ENCODE measurements at places on chromosomes 5 and 9. TPM values are rescaled to one million over a fixed set of nuclear protein-coding genes. Genes with fewer than 3 reads are reported as not detected.

DNA sequence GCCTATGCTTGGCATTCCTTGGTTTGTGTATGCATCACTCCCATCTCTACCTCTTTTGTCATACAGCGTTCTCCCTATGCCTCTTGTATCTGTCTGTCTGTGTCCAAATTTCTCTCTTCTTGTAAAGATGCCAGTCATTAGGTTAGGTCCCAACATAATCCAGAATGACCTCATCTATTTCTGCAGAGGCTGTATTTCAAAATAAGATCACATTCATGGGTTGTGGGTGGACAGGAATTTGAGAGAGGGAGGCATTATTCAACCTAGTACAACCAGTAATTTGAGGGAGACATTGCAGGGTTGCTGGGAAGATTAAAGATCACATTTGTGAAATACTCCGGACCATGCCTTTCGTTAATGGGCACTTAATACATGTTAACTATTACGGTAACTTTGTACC, 155.0 kb downstream of the MAN2A1 start:
- DNase-seq = no peak

GRCh38 chr9:94084314-94084713, at the start of gene PTPDC1:
TSS of gene PTPDC1 (plus strand) at chr9:94084464. CDS start at chr9:94084531, 67 bp downstream.
- DNase-seq = no peak

DNA sequence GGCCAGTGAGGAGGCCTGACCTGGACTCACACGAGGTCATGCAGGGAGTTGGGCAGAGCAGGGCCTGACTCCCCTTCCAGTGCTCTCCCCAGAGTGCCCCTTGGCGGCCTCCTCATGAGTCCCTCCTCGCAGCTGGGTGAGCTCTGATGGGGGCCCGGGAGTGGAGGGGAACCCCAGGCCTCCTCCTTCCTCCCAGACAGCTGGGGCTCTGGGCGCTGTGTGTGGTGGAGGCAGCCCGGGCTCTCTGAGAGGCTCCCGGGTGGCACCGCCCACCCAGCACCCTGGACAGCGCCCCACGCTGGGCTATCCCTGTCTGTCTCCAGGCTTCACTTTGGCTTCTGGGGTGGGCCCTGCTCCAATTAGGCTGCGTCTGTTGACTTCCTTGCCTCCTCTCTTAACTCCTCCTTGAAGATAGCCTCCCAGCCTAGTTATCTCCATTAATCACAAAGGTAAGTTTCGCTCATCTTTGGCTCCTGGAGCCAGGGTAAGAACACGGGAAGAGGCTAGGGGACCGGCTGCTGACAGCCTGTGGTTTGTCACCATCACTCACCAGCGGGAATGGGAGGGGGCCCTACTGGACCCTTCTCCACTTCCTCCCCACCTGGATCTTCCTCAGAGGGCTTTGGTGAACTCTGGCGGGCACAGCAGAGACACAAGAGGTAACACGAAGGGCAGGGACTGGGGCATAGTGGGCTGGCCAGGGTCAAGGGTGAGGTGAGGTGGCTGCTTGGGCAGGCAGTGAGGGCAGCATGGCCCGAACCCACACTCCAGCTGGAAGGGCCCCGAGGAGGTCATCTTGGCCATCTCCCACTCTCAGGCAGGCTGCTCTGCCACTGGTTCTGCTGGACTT, 13.1 kb downstream of the PSD2 start:
- peak; percentile 36 for DNase-seq

DNA sequence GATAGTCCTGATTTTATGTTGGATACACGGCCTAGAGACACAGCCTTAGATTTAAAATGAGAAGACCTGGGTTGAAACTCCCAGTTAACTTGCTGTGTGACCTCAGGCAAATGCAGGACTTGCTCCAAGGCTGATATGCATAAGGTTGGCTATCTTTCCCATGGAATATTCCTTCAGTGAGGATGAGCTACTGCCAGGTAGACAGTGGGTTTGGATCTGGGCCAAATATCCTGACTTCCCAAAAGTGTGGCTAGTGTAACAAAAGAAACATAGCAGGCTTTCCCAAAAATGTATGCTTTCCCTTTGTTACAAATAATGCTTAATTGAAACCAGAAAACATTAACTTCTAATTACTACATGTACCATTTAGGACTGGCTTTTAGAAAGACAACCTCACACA, 697 bp upstream of the XPA start:
- no peak for DNase-seq

DNA sequence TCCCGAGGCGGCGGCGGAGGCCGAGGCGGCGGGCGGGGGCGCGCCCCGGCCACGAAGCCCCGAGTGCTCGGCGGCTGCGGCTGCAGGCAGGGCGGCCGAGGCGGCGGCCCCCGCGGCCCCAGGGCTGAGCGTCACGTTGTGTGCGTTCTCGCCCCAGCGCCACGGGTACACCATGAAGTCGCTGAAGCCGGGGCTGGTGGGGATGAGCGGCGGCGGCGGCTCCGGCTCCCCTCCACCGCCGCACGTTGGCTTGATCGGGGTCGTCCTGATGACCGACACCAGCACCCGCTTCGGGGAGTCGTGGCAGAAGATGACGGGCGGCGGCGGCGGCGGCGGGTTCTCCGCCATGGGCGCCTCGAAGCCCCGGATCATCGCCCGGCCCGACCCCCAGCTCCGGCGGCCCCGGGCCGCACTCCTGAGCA, 498 bp downstream of the ZNF367 start:
- no peak for DNase-seq

Gene CEL
- not detected for total RNA-seq

DNA sequence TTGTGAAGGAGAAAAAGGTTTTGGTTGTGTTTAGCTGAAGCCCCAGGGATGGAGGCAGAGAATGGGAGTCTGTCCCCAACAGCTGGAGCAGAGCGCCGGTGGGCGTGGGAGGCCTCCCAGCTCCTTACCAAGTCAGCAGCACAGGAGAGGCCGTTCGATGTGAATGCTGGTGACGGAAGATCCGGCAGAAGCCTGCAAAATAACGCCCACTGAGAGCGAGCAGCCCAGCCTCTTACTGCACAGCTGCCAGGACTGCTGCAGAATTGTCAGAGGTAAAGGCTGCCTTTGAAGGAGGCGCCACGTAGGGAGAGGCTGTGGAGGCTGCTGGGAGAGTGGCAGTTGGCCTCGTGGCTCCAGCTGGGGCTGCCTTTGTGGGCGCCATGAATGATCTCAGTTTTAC, 26.2 kb downstream of the ANGPTL2 start:
- DNase-seq = no peak

GRCh38 chr5:144088206-144089064, 82.0 kb downstream of the YIPF5 start:
- DNase-seq = no peak

DNA sequence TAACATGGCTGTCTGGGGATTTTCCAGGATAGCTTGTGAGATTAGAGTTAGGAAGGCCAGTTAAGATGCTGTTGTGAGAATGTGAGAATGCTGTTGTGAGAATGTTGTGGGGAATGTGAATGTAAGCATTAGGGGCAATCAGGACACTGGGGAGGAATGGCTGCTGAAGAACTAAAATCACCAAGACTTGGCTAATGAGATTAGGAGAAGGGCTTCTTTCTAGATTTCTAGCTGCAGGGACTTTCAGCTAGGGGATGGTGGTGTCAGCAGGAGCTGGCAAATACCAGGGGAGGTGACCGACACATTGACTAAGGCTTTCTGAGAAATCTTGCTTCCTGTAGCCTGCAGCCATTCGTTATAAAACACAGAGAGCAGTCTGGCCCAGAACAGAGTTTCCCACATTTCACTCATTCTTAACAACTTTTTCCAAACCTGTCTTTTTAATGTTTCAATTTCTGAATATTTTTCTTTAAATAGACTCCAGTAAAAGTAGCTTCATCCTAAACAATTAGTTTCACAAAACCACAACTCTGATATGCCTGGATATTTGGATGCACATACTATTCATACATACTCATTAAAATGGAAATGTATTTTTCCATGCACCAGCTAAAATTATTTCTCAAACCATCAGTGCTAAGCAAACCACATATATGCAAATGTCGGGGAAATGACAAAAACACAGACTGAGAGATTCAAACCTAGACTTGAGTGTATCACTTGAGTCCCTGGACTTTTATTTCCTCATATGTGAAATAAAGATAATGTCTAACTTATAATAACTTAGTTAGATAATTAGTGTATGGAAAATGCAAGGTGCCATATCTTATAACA, 89.3 kb upstream of the TNC start:
- DNase-seq = no peak

DNA sequence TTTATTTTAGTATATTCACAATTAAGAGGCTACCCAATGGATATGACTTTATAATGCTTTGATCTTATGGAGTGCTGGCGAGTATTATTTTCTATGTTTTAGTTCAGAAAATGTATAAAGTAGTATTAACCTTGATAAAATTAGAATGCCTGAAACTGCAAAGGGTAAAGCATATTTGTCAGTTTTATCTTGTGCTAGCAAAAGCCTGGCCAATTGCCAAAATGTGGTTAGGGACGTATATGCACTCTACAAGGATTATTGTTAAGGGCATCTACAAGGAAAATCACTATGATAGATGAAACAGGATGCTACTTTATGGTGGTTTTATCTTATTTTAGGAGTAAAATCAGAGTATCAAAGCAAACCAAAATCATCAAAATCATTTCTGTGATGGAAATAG, 281.7 kb downstream of the CCDC171 start:
- DNase-seq = no peak

DNA sequence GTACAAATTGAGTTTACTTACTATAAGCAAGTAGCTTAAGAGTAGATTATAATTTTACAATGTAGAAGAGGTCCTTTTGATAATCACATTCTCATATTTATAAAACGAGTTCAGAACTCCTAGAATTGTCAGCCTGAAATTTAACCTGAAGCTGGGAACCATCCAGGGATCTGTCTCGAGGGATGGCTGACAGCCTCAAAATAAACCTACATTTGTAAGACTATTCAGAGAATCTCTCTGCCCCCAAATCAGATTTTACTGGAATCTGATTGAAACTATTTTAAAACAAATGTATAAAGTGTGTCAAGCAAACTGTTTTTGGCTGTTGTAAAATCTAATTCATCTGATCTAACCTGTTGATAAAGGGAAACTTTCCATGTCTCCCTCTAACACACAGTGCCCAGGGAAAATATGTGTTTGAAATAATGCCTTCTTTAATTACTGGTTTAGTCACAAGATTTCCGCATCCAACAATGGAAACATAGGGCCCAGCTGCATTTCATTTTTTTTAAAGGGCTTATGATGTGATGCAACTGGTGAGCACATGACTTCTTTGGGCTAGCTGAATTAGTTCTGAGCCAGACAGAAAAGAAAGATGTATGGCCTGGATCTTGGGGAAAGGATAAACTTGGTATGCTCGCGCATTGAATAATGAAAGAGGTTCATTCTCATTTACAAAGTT, 30.3 kb downstream of the SLC25A46 start:
- DNase-seq = no peak

DNA sequence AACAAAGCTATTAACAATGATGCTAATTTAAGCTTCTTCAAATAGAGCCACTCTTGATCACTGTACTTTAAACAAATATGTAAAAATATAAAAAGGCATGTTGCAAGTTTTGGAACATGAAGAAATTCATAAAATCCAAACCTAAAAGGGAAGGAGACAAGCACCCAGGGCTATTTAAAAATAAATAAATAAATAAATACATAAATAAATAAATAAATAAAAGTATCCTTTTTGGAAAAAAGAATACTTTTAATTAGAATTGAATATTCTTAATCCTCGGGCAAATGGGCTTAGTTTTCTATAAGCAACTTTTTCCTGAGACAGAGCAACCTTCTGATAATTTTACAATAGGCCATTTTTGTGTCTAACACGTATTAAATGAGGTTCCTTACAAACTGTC, 147.5 kb upstream of the PCA3 start:
- DNase-seq = no peak

DNA sequence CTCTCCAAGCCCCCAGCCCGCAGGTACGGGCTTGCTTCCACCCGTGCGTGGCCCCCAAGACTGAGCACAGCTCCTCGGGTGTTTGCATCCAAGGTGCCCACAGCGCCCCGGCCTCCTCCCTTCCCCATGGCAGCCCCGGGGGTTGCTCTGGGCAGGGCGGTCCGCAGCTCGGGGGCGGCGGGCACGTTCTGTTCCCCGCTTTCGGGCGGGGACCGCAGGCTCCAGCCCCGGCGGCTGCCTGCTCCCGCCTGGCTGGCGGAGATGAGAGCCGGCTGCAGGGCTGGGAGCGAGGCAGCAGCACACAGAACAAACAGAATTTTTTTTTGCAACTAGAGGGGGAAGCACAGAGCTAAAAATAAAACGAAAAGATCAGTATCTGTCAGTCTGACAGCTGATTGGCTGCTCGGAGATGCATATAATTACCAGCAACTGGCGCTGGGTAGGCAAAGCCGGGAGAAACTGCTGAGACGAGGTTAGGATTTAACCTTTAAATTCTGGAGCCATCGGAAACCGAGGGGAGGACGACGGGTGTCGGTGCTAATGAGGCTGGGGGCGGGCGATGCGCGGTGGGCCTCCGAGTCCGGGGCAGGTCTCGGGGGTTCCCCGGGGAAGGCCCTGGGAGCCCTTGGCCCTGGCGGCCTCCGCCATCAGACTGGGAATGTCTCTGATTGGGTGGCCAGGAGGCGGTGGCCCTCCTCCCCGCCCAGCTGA, 142.7 kb upstream of the IER5L start:
- DNase-seq = no peak

Gene TRIM32
- 18.5 TPM for total RNA-seq

DNA sequence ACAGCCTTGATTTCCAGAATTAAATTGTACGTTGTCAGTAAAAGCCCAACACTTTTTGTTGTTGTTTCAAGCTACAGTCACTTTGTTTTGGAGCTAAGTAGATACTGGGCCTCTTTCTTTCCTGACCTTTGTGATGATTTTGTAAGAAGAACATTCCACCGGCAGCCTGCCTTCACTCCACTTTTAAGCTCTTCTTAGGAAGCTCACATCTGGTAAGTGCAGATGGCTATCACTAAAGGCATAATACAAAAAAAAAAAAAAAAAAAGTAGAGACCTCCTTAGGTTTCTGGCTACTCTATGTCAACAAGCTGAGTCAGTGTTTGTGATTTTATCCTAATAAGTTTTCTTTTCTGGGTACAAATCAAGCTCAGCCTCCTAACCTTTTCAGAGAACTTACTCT, 1922.1 kb upstream of the WWC1 start:
- DNase-seq = no peak

DNA sequence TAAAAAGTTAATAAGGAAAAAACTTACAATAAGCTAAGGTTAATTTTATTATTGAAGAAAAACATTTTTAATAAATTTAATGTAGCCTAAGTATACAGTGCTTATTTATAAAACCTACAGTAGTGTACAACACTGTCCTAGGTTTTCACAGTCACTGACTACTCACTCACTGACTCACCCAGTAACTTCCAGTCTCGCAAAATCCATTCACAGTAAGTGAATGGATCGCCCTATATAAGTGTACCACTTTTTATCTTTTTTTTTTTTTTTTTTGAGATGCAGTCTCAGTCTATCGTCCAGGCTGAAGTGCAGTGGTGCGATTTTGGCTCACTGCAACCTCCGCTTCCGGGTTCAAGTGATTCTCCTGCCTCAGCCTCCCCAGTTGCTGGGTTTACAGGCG, 47.7 kb downstream of the FNIP1 start:
- no peak for DNase-seq

Gene PTGDS
- not detected for total RNA-seq

DNA sequence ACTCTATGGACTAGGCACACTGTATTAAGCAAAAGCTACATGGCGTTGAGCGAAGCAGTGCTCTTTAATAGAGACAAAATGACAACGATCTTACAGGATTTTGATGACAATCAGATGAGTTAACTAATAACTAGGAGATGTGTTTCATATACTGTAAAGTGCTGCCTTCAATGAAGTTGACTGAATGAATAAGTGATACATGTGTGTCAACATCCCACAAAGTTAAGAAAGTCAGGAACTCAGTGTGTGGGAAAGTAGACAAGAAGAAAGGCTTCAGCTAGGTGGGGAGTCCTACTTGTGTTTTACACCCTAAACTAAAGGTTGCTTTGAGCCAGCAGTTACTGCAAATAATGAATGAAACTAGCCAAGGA, 79.6 kb downstream of the PAPPA start:
- DNase-seq = no peak

All from SJSA1 (cell line).